PC-3 (cell line): ENCODE measurements at places on chromosomes 11 and 22. TPM values are rescaled to one million over a fixed set of nuclear protein-coding genes. Genes with fewer than 3 reads are reported as not detected.

DNA sequence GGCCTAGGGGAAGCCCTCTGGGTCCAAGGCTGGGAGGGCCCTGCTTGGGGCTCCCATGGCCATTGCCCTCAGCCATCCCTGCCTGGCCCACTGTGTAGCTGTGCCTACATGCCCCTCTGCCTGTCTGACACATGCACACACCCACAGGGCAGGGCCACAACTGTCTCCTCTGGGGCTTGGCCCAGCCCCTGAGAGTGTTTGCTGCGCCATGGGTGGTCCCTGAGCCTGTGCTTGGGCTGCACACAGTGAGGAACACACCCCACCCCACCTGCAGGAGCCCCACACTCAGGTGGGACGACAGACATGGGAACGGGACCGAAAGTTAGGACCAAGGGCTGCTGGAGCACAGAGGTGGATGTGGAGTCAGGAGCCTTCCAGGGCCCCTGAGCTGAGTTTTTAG is 489.5 kb downstream of the TBC1D22A start:
- no peak for DNase-seq

GRCh38 chr22:46122511-46122971 is 27.8 kb upstream of the PPARA start:
- DNase-seq, result peak; percentile 69

GRCh38 chr11:83464160-83464944 is 178.2 kb upstream of the CCDC90B start:
- DNase-seq, result no peak

DNA sequence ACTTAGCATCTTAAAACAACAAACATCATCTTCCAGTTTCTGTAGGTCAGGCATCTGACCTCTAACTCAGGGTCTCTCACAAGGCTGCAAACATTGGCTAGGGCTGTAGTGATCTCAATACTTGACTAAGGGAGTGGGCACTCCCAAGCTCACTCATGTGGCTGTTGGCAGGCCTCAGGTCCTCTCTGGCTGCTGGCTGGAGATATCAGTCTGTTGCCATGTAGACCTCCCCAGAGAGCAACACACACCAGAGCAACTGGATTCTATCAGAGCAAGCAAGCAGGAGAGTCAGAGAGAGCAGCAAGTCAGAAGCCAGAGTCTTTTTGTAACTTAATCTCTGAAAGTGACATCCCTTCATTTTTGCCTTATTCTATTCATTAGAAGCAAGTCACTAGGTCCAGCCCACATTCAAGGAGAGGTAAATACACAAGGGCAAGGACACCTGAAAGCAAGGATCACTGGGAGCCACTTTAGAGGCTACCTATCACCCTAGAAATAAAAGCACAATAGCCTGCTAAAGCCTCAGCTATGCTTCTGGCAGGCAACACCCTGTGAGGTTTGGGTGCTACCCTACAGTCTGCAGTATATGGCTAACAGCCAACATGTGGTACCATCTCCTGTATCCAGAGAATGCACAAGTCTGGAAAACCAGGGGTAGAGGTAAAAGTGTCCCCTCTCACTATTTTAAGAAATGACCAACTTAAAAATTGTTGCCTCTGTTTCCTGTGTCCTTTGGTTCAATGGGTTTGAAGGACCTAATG is 33.5 kb upstream of the CD44 start:
- no peak for DNase-seq

DNA sequence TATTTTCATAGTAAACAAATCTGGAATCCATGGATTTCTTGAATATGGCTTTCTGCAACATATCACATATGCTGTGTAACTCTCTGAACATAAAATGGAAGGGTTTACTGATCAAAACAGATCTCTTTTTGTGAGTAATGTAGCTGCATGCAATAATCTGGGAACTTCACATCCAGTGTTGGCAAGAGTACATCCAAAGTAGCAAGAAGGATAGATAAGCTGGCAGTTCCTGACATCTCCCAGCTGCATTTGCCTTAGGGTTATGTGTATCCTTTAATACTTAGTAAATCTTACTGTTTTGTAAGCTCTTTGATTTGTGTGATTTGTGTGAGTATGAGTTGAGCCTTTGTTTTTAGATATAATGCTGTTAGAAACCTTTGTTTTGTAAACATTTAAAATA is 280.4 kb upstream of the CNTN5 start:
- no peak for DNase-seq

DNA sequence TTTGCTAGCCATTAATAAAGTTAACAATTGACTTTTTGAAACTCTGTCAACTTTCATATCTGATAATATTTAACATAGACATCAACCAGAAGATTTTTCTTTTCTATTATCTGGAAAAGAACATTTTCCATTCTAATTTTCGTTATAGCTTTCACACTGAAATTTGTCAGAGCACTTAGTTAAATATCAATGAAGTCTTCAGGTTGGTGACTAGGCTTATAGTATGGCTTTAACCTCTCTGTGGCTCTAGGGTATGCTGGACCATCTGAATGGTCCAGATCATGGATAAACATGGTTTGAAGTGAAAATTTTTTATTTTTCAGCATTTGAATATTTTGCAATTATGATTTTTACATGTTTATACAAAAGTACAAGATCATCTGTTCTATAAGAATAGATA is 548.1 kb downstream of the CNTN5 start:
- no peak for DNase-seq

DNA sequence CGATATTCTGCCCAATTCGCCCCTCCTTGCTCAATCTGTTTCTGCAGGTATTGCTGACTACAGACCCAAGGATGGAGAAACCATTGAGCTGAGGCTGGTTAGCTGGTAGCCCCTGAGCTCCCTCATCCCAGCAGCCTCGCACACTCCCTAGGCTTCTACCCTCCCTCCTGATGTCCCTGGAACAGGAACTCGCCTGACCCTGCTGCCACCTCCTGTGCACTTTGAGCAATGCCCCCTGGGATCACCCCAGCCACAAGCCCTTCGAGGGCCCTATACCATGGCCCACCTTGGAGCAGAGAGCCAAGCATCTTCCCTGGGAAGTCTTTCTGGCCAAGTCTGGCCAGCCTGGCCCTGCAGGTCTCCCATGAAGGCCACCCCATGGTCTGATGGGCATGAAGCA is 9.2 kb upstream of the SLC35E4 start:
- DNase-seq, result no peak

DNA sequence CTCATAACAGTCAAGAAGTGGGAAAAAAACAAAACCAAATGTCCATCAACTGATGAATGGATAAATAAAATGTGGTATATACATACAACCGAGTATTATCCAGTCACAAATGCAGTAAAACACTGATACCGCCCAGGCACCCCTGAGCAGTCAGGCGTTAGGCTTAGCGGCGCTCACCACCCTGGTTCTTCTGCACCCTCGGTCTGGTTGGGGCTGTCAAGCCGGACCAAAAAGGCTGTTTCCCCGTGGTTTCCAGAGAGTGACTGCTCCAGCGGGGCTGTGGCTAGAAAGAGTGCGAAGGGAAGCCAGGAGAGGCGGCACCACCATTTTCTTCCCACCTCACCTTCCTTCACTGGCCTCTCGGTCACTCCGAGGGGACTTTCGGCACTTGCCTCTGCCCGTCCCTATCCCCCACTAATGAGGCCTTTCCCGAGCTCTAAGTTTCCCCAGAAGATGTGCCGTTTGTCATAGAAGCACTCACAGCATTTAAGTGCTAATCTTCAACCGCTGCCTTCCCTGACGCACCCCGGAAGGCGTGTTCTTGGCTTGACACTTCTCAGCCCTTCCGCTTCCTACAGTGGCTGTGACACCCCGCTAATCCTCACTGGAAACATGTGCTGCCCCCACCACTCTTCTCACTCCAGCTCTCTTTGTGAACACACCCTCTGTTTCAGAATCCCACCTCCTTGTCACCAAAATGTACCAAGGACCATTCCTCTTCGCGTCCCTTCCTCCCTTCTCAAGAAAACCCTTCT is 42.4 kb downstream of the FCHSD2 start:
- DNase-seq, result no peak

DNA sequence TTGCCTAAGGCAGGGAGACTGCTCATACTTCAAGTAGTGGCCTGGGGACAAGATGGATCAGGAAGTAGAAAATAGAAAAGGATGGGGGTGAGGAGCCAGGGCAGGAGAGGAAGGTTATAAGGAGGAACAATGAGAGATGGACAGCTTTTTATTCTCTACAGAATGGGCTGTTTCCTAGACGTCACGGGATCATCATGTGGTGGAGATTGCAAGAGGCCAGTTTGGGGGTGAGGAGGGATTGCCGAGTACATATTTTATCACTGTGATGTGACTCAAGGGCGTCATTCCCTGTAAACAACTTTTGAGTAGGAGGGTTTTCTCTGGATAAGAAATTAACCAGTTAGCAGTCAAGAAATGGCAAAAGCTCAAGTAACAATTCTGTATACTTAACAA is 406.3 kb downstream of the ETS1 start:
- no peak for DNase-seq

DNA sequence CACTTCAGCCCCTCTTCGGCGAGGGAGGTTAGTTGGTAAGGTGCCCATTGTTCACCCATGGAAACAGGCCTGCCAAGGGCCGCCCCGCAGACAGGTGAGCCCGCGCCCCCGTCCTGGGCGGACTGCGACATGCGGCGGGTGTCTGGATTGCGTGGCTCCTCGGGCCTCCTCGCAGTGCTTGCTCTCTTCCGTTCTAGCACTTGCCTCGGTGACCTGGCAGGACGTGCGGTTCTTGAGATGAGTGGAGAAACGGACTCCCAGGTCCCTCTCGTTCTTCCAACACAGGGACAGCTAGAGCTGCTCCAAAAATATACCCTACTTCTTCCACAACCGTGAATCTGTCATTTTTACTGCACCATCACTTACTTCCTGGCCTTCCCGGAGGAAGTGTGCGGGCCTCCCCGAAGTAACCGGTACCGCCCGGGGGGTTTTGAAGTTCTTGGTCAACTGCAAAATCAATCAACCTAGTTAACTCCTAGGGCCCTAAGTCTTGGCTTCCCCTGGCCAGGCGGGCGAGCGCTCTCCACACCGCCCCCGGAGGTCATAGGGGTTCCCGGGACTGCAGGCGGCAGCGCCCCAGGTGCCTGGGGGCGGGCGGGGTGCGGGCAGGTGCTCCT is 745 bp upstream of the ZBTB44 start:
- DNase-seq, result no peak

DNA sequence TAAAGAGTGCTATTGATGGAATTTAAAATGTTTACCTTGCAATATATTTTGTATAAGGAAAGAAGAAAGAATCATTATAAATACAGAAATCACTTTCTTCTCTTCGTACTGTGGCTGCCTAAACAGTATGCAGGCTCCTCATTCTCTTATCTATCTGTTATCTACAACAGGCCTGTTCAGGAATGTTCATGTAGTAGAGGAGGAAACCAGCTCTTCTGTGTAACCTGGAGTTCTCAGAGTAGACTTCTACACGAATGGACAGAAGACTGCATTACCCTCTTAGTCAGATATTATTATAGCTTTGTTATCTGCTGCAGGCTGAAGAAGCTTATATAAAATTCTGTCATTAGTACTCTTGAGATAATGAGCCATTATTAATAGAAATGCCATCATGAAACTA is 1225.9 kb upstream of the CNTN5 start:
- no peak for DNase-seq

DNA sequence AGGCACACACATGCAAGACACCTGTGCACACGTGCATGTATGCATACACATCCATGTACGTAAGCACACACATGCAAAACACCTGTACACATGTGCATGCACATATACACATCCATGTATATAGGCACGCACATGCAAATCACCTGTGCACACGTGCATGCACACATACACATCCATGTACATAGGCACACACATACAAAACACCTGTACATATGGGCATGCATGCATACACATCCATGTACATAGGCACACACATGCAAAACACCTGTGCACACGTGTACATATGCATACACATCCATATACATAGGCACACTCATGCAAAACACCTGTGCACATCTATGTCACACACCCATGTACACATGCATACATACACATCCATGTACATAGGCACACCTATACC is 458.3 kb downstream of the TBC1D22A start:
- DNase-seq, result no peak

DNA sequence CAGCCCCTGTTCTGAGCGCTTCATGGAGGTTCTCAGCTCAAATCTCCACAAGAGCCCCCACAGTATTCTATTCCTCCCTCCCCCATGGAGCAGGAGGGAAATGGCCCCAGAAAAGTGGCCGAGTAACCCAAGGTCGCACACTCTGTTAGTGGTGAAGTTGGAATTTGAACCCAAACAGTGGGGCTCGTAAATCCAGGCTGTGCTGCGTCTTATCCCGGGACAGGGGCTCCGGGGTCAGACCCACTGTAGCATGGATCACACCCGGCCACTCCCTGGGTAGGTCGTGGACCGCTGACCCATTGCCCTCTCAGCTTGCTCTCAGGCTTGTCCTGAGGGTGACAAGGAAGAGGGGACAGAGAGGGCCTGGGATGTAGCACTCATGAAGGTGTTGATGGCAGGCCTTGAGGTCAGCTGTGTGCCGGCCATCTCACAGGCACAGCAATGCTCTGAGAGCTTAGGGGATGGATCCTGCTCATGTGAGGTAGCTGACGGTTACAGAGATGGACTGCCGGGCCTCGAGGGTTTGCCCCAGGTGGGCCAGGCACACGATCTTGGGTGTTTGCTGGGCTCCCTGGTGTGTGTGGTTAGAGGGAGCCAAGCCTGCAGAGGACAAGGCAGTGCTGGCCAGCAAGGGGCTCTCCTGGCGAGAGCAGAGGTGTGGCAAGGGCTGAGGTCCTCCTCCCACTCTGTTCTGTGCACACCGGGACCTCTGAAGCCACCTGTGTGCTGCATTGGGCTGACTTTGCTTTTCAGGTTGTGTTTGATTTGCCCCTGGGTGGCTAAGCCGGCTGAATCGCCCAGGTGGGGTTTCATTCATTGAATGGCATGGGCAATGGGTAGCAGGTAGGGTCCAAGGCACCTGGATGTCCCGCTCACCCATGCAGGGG is 2.3 kb upstream of the FGF19 start:
- no peak for DNase-seq

GRCh38 chr22:31461699-31462098 is 27.9 kb downstream of the EIF4ENIF1 start:
- no peak for DNase-seq

GRCh38 chr11:12944889-12945288 is 64.2 kb upstream of the RASSF10 start:
- no peak for DNase-seq

GRCh38 chr11:68976563-68976962 is 4.2 kb downstream of the MRGPRD start:
- DNase-seq, result no peak

DNA sequence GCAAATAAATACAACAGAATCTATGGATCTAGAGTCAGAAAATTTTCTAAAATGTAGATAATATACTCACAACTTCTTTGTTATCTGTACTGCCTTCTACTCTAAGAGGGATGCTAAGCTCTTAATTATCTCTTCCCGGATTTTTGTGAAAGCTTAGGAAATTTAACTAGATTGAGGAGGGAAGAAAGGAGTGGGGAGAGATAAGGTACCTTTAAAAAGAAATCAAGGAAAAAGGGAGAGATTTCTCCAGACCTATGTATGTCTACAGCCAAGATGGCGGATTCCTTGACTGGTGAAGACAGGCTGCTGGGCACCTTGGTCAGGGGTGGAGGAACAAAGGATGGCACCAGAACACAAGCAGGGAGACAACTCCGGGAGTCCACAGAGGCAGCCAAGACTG is 23.0 kb downstream of the ZNF280B start:
- no peak for DNase-seq

- no peak for DNase-seq
Observed at GRCh38 chr11:93251922-93252321, 54.1 kb upstream of the SLC36A4 start.

F2 gene
- total RNA-seq, result not detected in 2 replicates

TSPAN18 gene
- not detected in 2 replicates for total RNA-seq

KRTAP5-10 gene
- not detected in 2 replicates for total RNA-seq

MOGAT2 gene
- total RNA-seq, result not detected in 2 replicates

LGALS1 gene
- 1,612 and 2,325 TPM in 2 replicates for total RNA-seq

OR5A1 gene
- total RNA-seq, result not detected in 2 replicates

KCNK4 gene
- 1.2 TPM in 1 of 2 replicates, not detected in the other for total RNA-seq

KCNK7 gene
- 0.58 and 0.69 TPM in 2 replicates for total RNA-seq

TEX12 gene
- 0.69 TPM in 1 of 2 replicates, not detected in the other for total RNA-seq

LRP4 gene
- total RNA-seq, result 0.87 and 3.1 TPM in 2 replicates

RASL10A gene
- total RNA-seq, result 1.4 TPM in 1 of 2 replicates, not detected in the other
